ENCODE measurements at places on chromosomes 2 and 18.
A peak's percentile ranks its signal among the peaks of the same experiment; 100 is the strongest.

- no peak for DNase-seq
These were observed 194.8 kb downstream of the TPGS2 start for GRCh38 chr18:36633961-36634412.

DNA sequence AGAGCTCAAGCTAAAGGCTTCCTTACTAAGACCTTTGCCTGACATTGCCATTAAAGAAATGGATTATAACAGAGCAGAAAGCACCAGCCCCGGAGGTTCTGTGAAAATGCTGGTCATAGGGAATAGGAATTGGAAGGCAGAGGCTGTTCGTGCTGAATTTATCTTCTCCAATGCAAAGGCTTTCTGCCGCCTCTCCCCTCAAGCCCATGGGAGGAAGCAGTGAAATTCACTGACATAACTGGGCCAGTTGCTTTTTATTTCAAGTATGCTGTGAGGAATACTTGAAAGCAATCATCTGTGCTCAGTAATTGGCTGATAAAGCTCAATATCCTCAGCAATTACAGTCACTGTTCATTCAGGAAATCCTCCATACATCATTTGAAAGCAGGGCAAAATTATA is 85.4 kb upstream of the LINC00305 start:
- DNase-seq = no peak

GRCh38 chr2:119435081-119435952 is 3.7 kb downstream of the TMEM37 start:
- DNase-seq = no peak

DNA sequence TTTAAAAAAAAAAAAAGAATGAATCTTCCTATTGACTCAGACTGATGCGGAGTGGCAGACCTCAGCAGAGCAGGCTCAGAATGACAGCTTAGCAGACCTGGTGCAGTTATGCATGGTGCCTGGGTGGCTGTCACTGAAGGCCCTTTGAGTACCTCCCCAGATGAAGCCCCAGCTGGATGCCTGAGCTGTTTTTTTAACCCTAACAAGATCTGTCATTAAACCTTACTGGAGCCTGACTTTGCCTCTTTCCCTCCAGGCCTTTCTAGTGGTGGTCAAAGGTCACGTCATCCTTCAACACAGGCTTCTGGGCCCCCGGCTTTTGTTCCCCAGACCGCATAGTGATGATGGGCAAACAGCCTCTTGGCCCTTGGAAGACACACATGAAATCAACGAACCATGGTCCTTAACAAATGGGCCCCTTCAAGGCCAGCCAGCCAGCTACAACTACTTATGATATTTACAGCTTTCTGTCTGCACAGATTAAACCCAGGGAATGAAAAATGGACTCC is 138.3 kb upstream of the CYP1B1 start:
- DNase-seq = no peak

DNA sequence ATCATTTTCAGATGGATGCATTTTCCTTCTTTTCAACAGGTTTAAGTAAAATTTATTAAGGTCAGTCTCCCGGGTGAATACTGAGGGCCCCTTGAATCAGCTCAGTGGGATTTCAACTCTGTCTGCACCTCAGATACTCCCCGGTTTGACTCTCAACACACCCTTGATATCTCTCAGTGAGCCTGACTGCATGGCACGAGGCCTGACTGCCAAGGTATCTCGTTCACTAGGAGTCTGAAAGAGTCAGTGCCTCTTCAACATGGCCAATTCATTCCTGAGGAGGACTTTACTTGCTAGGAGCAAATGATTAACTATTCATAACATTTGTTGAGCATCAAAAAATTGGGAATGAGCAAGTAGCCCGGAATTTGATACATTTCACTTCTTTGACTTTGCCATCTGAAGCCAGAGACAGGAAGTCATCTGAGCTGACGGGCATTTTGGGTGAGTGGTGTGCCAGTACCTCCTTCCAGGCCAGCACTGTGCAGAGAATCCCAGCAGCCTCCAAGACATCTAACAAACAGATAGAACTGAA is 81.0 kb downstream of the VAPA start:
- no peak for DNase-seq

DNA sequence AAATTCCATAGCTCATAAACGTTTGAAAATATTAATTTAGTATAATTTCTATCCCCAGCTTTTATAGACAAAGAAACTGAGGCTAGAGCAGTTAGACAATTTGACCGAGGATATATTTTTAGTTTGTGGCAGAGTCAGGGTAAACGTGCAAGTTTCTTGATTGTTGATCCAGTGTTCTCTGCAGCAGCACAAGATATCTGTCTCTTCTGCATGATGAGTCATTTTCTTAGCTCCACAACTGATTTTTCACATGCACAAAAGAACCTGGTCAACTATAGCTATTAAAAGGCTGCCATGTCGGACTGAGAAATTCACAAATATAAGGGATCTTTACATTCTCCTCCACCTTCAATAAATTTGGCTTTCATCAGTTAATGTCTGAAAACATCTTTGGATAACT is 143.4 kb upstream of the CYP26B1 start:
- DNase-seq = no peak

GRCh38 chr2:118851650-118852049 is 4.2 kb upstream of the EN1 start:
- DNase-seq = no peak

- DNase-seq = no peak
These were observed 18.1 kb downstream of the LCLAT1 start for GRCh38 chr2:30465171-30465545.

GRCh38 chr2:241271706-241272302 is 43.7 kb downstream of the HDLBP start:
- DNase-seq = peak; percentile 64

- DNase-seq = no peak
These were observed 144.8 kb downstream of the LDLRAD4 start for GRCh38 chr18:13363359-13363758.

- no peak for DNase-seq
These were observed 90.0 kb upstream of the ATL2 start for GRCh38 chr2:38466876-38467767.

DNA sequence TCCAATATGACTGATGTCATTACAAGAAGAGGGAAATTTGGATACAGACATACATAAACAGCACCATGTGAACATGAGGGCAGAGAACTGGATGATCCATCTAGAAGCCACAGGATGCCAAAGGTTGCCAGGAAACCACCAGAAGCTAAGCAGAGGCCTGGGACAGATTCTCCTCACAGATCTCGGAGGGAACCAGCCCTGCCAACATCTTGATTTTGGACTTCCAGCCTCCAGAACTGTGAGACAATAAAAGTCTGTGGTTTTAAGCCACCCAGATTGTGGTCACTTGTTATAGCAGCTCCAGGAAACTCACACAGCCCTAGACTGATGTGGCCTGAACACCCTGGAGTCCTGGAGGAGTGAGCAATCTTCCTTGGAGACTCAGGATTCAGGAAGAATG is 351.6 kb downstream of the EIPR1 start:
- DNase-seq = no peak

- DNase-seq = peak; percentile 39
These were observed 1.3 kb downstream of the CEP68 start for GRCh38 chr2:65057391-65058052.

DNA sequence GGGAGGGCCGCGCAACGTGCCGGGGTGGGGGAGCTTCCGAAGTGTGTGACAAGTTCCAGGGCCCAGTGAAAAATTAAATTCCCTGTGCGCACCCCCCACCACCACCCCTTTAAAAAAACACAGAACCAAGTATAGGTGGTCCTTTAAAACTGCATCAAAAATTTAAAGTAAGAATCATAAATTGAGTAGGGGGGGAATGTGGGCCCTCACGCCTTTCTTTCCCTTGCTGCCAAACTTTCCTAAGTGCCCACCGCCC is 2.5 kb downstream of the BCL11A start:
- no peak for DNase-seq

DNA sequence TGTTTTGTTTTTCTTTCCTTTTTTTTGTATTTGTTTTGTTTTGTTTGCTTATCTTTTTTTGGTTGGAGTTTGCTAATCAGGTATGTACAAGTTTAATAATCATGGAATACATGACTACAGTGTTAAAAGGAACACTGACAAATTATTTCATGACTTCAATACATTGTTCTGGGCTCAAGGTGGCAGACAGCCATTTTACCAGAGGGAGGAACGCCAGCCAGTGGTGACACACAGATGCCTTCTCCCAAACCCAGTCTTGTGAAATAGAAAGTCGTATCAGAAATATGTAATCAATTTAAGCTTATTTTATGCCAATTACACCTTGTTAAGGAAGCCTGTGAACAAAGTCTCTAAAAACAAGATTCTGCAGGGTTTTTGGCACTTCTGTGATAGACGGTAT is 264.0 kb upstream of the EPHA4 start:
- no peak for DNase-seq

GRCh38 chr2:186591506-186591890 is 1.6 kb downstream of the ITGAV start:
- no peak for DNase-seq

DNA sequence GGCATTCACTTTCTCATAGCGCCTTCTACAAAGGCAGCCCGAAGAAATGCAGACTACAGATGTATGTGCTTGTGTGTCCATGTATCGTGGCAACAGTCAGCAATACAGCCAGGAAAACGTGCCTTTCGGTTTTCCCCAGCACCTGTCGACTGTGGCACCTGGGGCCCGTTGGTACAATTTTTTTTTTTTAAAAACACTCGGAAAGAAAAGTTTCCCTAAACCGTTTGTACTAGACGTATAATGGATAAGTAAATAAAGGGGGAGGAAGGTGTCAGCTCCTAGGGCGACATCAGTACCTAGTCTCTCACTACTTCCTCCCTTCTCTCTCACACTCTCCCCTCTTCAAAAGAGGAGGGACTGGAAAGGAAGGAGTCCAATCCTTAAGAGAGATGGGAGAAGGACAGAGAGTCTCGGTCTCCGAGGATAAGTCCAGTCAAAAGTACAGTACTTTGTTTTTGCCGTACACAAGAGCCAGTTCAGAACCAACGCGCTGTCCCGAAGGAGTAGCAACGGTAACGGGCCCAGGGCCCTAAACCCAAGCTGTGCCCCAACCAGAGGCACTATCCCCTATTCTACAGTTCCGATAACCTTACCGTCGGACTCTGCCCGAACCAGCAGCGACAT is 759 bp downstream of the PPP4R3B start:
- peak; percentile 42 for DNase-seq

GRCh38 chr2:223980397-223980735 is 23.1 kb downstream of the MRPL44 start:
- DNase-seq = no peak

- no peak for DNase-seq
These were observed 98.6 kb downstream of the TGFA start for GRCh38 chr2:70454936-70455544.

DNA sequence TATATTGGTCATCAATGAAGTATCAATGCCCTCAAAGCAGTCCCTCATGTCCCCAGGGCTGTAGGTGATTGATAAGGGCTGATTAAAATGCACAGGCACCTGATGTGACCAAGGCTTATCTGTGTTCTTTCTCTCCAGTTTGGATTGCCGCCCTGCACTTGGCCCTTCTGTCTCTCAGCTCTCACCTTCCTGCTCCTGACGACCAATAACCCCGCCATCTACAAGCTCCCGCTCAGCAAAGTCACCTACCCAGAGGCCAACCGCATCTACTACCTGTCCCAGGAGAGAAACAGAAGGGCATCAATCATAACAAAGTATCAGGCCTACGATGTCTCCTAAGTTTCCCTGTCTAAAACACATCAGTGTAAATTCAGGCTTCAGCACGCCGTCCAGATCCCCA is 41.8 kb upstream of the SLC14A1 start:
- DNase-seq = no peak

GRCh38 chr2:10257036-10257435 is 45.7 kb upstream of the HPCAL1 start:
- DNase-seq = no peak

- DNase-seq = no peak
These were observed 135.9 kb upstream of the ARL4C start for GRCh38 chr2:234632527-234633391.

DNA sequence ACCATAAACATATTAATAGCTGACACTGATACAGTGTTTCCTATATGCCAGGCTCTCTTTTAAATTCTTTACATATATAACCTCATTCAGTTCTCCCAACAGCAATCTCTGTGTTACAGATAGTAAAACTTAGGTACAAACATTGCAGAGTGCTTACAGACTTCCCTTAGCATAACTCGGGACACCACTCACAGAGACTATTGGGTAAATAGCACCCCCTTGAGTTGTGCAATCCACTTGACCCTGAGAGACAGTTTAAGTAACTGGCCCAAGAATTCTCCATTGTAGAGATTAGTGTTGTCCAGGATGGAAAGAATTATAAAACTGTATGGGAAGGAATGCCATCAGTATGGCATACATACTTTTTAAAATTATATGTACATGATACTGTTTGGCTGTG is 110.1 kb downstream of the POLE4 start:
- DNase-seq = no peak
